ENCODE measurements at places on chromosomes 11 and 22.

DNA sequence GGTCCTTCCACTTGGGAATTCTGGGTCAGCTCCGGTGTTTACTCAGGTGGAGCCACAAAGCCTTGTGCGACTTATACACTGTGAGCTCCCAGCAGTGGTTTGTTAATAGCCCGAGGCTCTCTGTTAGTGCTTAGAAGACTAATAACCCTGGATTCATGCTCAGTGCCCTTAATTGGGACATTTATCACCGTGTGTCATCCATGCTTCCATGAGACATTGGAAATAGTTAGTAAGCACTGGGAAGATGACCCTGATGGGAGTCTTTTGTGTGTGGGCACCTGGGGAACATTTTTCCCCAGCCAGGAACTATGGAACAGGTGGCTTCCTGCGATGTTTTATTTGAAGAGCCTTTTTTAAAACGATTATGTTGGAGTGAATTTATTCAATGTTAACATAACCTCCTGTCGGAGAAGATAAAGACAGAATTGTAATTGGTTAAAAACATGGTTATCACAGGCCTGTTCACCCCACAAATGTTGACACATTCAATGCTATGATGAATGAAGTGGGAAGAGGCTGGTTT, 188.9 kb downstream of the MYO18B start:
- no peak for DNase-seq

DNA sequence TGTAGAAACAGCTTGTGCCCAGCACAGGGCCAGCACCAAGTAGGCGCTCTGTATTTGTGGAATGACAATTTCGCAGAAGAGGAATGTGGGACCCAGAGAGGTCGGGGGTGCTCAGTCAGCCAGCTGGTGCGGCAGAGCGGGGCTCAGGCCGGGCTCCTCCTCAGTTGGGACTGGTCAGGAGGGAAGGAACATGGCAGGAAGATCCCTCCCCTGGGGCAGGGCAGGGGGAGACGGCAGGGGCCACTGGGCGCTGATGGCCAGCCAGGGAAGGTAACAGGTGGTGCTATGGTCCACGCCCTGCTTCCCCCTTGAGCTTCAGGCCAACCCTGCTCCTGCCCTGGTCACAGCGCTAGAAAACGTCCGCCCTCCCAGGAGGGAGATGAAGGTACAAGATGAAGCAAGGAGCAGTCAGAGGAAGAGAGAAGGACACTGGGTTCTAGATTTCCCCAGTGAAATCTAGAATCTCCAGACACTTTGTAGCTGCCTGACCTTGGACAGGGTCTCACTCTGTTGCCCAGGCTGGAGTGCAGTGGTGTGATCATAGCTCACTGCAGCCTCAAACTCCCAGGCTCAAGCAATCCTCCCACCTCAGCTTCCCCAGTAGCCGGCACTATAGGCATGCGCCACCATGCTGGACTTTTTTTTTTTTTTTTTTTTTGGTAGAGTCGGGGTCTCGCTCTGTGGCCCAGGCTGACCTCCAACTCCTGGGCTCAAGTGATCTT, 13.5 kb upstream of the SPI1 start:
- no peak for DNase-seq

GRCh38 chr22:28710576-28711191, 30.9 kb downstream of the CHEK2 start:
- no peak for DNase-seq

DNA sequence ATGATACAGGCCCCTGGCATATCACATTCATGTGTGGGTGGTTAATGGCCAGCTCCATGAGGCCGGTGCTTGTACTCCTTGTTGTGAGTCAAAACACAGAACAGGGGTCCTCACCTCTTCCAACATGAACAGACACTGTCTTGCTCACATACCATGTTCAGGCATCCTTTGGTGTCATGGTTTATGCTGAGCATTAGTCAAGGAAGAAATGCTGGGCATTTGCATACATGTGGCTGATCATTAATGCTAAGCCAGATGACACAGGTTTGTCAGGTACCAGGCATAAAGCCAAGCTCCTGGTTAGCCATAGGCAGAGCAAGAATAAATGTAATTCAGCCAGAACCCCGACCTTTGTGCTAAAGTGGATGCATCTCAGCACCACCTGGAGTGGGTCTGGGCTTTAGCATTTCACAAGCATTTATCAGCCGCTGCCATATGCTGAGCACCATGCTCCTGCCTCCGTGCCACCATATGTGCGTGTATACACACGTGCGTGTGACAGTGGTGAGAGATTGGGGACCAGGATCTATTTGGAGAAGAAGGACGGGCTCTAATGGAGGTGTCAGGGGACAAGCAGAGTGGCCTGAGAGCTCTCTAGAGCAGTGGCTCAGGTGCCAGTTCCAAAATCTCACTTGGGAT, 55.0 kb downstream of the MICAL2 start:
- DNase-seq, result no peak

GRCh38 chr11:28144808-28145207, 36.6 kb downstream of the METTL15 start:
- no peak for DNase-seq
